ENCODE measurements at places on chromosomes 13 and 19.

DNA sequence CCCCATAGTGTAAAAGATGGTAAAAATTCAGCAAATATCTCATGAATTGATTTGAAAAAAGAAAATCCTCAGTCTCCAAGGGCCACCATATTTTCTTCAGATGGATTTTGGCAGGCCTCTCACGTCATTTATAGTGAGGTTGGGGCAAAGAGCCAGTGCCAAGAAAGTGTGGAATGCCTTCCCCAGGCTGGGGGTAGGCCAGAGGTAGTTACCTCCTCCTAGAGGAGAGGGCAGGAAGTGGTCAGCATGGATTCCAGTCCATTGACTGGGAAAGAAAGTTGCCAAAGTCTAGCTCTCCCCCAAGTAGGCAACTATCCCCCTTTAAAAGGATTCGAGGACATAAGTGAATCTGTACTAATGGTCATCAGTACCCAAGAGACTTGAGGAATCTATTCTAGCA, 68.4 kb upstream of the KCTD4 start:
- DNase-seq, result no peak

DNA sequence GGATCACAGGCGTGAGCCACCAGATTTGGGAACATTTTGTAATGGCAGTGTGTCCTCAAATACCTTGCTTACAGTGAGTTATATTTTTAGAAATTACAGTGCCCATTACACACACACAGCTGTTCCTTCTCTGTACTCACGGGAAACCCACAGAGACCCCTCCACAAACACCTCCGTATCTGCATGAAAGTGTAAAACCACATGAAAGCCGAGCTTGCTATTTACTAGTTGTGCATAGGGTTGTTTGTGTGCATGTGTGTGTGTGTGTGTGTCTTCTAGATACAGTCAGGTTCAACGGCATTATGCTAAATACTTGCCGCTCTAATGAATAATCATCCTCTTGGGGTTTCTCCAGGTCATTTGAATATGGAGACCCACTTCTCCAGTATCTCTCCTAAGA, 22.3 kb upstream of the LILRA2 start:
- DNase-seq, result no peak

- DNase-seq, result no peak
These were observed 1258.6 kb downstream of the OLFM4 start for GRCh38 chr13:54287062-54287764.

DNA sequence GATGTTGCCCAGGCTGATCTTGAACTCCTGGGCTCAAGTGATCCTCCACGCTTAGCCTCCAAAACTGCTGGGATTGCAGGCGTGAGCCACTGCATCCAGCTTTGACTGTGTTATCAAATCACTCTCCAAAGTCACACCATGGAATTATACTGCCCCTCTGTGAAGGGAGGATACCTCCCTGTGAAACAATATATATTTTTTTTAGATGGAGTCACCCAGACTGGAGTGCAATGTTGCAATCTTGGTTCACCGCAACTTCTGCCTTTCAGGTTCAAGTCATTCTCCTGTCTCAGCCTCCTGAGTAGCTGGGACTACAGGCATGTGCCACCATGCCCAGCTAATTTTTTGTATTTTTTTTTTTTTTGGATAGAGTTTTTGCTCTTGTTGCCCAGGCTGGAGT, 7.7 kb downstream of the TYK2 start:
- no peak for DNase-seq

DNA sequence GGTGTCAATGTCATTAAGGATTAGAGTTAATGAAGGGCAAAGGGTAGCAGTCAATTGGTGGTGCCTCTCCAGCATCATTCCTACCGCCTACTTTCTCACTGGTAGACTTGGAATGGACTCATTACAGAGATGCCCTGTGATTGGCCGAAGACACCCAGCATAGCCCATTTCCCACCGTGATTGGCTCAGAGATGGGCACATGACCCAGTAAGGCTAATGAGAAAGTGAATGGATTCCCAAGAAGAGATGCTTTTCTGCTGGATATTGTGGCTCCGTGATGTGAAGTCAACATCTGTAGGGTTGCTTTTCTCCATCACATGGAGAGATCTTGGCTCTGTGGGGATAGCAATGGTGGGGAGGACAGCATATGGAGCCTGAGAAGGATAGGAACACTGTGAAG, 11.6 kb downstream of the VSIG10L start:
- no peak for DNase-seq

- no peak for DNase-seq
These were observed 10.8 kb upstream of the RNF113B start for GRCh38 chr13:98187965-98188261.

DNA sequence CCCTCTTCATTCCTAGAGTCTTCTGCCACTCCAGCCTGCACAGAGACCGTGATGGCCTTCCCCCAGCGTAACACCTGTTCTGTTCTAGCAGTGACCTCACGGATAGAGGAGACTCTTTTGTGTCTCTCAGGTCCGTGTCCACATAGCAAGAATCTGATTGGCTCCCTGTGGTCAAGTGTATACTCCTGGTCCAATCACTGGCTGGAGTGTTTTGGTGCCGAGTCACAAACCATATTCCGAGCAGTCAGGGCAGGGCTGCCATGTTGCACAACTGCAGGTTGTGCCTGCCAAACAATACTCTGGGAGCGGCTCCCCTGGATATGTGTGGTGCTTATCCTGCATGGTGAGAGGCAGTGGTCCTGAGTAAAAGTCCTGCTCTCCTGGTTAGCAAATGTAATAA, 402.4 kb downstream of the KCNRG start:
- no peak for DNase-seq

DNA sequence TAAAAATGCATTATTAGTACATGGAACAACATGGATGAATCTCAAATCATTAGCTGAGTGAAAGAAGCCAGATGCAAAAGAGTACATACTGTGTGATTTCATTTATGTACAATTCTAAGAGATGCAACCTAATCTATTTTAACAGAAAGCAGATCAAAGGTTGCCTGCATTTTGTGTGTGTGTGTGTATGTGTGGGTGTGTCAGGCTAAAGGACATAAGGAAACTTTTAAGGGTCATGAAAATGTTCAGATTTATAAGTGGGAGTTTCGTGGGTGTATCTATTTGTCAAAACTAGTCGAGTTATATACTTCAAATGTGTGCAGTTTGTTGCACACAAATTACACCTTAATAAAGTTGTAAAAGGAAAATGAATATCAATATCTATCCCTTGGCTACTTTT, 17.9 kb upstream of the NEK3 start:
- DNase-seq, result no peak

- peak; percentile 24 for DNase-seq
These were observed at the start of gene KLHL1 for GRCh38 chr13:70108356-70109105. Gene KLHL1 (minus strand): TSS chr13:70108452. CDS start chr13:70107699, 753 bp downstream.

GRCh38 chr13:51158365-51158764, 47.3 kb upstream of the C13orf42 start:
- DNase-seq, result no peak

DNA sequence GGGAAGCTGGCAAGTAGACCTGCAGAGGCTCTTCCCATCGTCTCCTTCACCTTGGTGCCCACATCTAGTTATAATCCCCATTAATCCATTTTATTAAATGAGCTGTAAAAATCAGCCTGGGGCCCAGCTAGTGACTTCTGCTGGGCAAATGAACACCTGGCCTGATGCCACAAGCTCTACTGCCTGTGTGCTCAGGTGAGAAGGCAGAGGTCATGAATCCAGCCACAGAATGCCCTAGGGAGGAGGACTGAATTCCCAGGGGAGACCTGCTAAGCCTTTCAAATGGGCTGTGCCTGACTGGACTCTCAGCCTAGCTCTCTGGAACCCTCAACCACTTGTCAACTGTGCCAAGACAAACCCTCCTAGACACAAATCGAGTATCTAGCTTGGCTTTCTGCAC, 74.0 kb downstream of the PDS5B start:
- DNase-seq, result no peak

DNA sequence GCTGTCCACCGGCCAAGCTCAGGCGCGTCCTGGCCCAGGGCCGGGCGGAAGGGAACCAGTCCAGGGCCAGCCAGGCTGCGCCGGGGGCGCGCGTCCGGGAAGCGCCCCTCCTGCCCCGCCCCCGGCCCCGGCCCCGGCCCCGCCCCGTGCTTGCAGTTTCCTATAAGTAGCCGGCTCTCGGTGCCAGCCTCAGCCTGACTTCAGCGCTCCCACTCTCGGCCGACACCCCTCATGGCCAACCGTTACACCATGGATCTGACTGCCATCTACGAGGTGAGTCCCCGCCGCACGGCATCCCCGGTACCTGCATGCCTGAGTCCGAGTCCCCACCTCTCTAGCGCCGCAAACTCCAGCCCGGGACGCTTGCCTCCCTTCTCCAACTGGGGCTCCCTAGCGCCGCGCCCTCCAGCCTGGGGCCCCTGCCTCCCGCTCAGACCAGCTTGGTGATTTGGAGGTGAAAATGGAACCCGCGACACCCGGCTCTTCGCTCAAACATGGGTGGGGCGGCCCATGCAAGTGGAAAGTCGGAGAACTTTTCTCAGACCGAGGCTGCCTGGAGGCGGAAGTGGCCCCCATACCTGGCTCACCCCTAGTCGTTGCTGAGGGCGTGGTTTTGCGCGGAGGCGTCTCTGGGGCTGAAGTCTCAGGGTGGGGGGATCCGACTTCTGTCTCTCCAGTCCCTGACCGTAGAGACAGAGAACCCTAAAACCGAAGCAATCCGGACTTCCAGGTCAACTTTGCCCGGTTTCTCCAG, at the start of gene ZFP36:
TSS of gene ZFP36 (plus strand) at position 192 of the 754 bp plus-strand sequence. CDS start at position 250, 58 bp downstream.
- no peak for DNase-seq

- no peak for DNase-seq
These were observed 720.3 kb downstream of the UQCRFS1 start for GRCh38 chr19:28492621-28493020.

GRCh38 chr19:37077501-37077933, 716 bp upstream of the ZNF420 start:
- DNase-seq, result peak; percentile 29

DNA sequence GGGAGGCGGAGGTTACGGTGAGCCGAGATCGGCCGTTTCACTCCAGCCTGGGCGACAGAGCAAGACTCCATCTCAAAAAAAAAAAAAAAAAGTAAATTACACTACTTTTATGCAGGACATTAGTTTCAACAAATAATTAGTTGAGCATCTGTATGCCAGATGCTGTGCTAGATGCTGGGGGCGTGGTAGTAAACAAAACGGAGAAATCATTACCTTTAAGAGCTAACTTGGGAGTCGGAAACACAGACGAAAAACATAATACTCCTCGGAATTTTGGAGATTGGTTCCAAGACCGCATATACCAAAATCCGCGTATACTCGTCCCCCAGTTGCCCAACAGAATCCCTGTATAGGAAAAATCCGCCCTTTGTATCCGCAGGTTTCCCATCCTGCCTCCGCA, 1.3 kb upstream of the DUS3L start:
- DNase-seq, result no peak

DNA sequence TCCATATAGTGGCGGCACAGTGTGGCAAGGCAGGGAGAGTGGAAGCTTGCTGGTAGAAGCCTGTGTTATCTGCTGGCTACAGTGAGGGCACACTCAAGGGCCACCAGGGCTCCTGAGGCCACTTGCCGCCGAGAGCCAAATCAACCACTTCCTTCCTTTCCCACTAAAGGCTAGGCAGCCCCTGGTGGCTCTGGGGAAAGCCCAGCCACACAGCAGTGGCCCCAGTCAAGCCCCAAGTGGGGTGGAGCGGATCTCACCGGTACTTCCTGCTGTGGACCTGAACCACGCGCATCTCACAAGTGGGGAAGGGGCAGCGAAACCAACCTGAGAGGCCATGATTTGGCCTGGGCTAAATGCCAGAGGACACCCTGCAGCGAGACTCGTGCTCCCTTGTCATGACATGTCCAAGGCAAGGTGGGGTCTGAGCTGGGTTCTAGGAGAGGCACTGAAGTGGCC, 21.9 kb upstream of the SLC35E1 start:
- DNase-seq, result no peak

DNA sequence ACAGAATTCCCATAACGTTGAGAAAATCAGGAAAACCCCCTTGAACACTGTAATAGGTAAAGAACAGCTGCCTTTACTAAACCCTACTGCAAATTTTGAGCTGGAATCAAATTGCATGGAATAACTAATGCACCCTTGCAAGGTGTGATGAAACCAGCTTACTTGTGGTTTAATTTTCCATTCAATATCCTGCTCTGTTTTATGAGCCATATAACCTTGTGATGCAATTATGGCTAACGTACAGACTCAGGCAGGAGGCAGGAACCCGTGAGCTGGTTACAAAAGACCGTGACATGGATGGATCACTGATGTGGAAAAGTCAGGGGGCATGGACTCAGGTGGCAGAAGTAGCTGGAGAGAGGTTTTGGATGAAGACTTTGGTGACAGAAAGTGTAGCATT, 438.6 kb downstream of the COG6 start:
- no peak for DNase-seq

DNA sequence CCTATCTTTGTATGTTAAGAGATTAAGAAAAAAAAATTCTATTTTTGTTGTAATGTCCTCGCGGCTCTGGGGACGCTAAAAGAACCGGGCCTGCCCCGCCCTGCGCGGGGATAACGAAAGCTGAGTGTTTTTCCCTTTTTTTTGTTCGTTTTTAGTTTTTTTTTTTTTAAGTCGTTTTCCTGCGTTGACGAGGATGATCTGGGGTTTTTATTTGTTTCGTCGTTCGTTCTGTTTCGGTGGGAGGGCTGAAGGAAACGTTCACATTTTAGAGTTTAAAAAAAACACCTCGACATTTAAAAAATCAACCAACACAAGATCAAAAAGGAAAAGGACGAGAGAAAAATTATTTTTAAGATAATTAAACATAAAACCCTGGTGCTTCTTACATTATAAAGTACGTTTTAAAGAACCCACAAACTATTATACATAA, 5.6 kb downstream of the LYL1 start:
- DNase-seq, result no peak

GRCh38 chr13:76512721-76513145, 373.5 kb downstream of the KCTD12 start:
- DNase-seq, result no peak

DNA sequence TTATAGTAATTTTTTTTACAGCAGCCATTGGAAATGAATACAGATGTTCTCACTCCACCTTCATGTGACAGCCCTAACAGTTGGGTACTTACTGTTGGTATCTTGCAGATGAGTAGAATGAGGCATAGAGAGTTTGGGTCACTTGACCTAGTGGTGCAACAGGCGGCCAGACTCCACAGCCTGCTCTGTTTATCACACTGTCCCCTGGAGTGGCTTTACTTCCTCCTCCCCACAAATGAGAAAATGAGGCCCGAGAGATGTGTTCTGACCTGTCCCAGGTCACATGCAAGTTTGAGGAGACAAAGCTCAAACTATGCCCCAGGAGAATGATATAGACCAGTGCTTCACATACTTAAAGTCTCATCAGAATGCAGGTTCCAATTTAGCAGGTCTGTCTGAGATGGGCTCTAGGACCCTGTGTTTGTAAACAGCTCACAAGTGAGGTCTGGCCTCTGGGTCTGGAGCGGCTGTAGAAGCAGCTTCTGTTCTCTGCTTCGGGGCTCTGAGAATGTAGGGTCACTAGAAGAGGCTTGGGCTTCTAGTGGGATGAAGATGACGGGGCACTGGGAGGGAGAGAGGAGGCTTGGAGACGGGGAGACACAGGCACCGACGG, 37.4 kb upstream of the RCBTB2 start:
- no peak for DNase-seq

DNA sequence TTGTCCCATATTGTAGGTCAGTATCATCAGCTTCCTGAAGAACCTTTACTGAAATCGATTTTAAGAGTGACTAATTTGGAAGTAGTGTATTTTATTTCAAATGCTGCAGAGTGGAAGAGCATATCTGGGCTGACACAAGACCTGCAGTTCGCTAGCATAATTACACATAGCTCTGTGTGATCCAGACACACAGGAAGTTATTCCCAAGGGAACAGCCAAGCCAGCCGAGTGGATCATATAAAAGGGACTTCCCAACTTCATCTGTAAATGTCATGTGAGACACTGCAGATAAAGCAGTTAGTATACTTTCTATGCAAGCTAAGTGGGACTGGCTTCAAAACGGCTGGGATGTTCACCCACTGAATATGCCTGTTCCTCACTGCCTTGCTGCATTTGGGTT, 760.4 kb downstream of the SLITRK1 start:
- no peak for DNase-seq

Measured in right renal cortex interstitium (tissue), 3 donors.